Kasumi-1 (cell line): ENCODE measurements at places on chromosomes 5 and 9.

- no peak for DNase-seq
Observed at GRCh38 chr9:79562749-79563386, 8.9 kb upstream of the TLE4 start.

DNA sequence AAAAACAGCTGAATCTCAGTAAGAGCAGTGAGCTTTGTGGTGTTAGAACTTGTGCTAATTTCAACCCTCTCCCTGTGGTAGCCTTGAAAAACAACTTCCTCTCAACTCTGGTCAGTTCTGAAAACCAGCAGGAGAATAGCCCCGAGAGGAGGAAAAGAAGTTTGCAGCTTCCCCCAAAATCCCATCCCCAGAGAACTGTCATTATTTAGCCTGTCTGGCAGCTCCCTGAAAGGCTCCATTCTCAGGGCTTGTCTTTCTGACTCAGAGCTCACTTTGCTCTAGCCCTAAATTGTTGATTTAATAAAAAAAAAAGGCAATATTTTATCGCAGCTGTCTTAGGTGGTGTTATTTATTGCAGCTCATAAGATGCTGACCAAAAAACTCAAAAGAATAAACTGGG lies 11.4 kb upstream of the SLC45A2 start:
- peak; percentile 14 for DNase-seq

GRCh38 chr5:11941566-11941965 lies 37.3 kb upstream of the CTNND2 start:
- no peak for DNase-seq

DNA sequence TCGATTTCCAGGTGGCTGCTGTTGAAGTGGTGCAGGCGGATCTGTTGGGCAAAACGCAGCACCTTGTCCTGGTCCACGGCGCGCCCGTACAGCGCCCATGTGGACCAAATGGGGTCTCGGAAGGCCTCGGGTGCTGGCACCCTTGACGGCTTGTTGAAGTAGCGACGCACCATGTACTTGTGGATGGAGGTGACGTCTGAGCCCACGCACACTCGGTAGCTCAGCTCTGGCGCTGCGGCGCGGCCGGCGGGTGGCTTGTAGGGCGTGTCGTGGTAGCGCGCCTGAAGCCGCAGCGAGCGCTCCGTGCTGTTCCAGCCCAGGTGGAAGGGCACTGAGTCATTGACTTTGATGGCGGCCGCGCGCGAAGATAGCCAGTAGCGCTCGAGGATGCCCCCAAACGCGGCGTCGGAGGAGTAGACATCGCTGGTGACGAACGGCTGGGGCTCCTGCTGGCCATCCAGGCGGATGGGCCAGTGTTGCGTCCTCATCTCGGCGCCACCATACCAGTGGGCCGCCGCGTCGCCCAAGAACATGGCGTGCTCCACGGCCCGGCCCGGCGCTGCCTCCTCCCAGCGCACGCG lies 4.7 kb downstream of the MYORG start:
- no peak for DNase-seq

- DNase-seq, result no peak
Observed at GRCh38 chr5:133433641-133434040, 178.7 kb downstream of the FSTL4 start.

- peak; percentile 96 for DNase-seq
Observed at GRCh38 chr5:178182158-178182876, 4.9 kb downstream of the GMCL2 start.

- DNase-seq, result no peak
Observed at GRCh38 chr5:105752801-105753200, 1917.9 kb downstream of the EFNA5 start.

DNA sequence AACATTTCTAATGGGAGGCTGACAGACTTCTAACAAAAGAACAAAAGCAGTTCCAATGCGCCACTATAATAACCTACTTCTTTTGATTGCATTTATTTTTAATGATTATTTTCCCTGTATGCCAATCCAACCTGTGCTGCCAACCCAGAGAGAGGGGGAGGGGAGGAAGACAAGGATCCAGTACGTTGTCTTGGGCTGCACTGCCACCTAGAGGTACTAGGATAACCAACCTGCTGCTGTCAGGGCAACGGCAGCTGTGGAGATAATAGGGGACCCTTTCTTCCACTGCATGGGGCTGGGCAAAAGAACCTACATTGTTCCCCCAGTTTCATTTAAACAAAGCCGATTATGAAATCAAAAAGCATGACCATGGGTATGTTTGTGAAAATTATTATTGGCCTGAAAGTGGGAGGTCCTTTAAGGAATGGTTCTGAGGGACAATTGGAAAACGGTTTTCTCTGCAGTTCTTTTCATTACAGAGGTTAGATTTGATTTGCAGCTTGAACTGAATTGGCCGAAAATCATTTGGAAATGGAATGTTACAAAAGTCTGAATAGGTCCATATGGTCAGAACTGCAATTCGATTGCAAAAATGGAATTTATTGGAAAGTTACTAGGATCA lies 101.3 kb downstream of the RASEF start:
- peak; percentile 80 for DNase-seq
